T-helper 17 cell (primary cell): ENCODE measurements at places on chromosomes 5 and 9.

DNA sequence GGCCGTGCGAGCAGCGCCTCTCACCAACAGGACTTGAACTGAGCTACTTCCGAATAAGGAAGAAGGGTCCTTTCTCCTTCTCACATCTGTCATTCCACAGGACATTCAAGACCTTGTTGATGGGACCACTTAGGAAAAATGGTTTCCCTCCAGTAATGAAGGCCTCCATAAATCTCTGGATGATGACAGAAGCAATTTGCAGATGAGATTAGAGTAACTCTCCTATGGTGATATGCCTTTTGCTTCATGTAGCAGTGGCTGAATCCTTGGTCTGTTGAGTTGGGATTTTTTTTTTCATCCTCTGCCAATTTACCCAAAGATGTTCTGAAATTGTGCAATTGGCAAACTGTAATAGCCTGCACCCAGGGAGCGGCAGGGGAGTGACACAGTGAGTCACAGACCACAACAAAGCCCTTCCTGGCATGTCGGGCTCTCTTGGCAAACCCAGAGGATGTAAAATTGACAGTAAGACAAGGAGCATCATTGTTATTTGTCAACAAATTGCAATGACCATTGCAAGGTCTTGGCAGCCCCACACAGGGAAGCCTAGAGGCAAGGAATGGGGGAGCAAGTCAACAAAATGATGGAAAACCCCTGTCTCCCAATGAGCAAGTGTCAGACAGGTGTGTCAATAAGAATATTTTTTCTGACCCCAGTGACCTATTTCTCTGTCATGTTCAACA lies 275.9 kb downstream of the ACTL7B start:
- DNase-seq, result no peak

GRCh38 chr5:142615948-142616347 lies 69.9 kb downstream of the FGF1 start:
- DNase-seq, result no peak

DNA sequence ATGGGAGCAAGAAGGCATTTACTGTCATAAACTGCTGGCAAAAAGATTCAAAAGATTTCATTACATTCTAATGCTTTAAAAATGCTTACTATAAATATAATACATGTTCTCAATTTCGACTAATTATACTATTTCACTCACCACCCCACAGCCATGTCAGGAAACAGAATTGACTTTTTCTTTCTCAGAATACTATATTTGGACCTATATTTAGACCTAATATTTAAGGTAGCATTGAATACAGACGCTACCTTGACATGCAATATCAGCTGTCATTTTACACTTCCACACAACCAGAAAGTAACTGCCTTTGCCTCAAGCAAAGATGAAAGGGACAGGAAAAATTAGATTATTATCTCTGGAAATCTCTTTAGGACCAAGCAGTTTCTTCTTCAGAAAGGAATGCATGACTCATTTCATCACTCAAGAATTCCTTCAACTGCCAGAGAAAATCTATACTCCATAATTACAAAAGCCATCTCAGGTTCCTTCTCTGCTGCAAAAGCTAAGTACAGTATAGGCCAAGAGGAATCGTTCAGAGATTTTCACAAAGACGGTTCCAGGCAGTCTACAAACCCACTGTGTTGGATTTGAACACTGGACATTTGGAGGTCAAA lies 11.8 kb upstream of the UBE2QL1 start:
- no peak for DNase-seq

DNA sequence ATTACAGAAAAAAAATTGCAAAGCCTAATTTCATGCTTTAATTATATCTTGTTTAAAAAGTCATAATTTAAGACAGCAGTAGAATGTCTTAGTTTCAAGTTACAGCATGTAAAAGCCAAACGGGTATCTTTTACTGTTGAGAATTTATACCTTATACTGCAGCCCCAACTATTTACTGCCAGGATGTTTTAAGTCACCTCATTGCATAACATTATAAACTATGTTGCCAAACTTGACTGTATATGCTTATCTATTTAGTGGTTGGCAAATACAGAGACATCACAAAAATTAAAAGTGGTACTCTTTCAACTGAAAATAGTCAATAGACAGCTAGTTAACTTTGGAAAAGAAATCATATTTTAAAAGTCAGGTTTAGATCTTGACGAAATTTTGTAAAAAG lies 119.5 kb downstream of the EDIL3 start:
- DNase-seq, result no peak

- DNase-seq, result no peak
Measured at GRCh38 chr9:97675655-97676054, 21.5 kb downstream of the XPA start.
